ENCODE measurements at places on chromosomes 4 and X. TPM values are rescaled to one million over a fixed set of nuclear protein-coding genes. Genes with fewer than 3 reads are reported as not detected.

Gene MGARP
- total RNA-seq: 4.4 TPM

Gene SSX4B
- not detected for total RNA-seq

Gene L1CAM
- under 0.01 TPM for total RNA-seq

Gene DRD5
- total RNA-seq: not detected

Gene FRG2
- total RNA-seq: not detected

DNA sequence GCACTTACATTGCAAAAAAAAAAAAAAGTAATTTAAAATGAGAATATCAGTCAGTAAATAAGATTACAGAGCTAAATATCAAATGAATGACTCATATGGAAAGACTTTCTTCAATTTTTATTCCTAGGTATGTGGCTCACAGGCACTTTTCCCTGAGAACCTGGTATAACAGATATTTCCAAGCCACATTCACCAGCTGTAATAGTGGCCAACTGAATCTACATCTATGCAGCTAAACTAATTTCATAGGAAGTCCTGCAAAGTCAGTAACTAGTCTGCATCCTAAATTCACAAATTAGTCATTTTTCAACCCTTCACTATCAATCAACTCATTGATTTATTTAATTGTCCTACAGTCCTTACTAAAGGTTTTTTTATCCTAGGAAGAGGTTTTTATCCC is 5.6 kb downstream of the PDE5A start:
- peak overlapping the region; percentile 47 for H3K27ac ChIP-seq
- DNase-seq: peak; percentile 85
- H3K36me3 ChIP-seq: peaks cover 16% of the 10 kb centered on the region
- H3K4me1 ChIP-seq: peaks cover 34% of the 10 kb centered on the region

GRCh38 chr4:7929118-7929951 is 10.3 kb downstream of the AFAP1 start:
- H3K4me3 ChIP-seq: no peak overlapping the region
- H3K36me3 ChIP-seq: peaks cover 55% of the 10 kb centered on the region
- H3K4me1 ChIP-seq: peaks cover 58% of the 10 kb centered on the region
- H3K27me3 ChIP-seq: no peaks in the 10 kb centered on the region
- peak overlapping the region; percentile 3 for H3K27ac ChIP-seq

GRCh38 chr4:106717091-106717490 is 319.0 kb downstream of the DKK2 start:
- H3K27ac ChIP-seq: no peak overlapping the region
- no peak overlapping the region for H3K4me3 ChIP-seq
- no peaks in the 10 kb centered on the region for H3K27me3 ChIP-seq
- no peaks in the 10 kb centered on the region for H3K36me3 ChIP-seq
- DNase-seq: peak; percentile 11

DNA sequence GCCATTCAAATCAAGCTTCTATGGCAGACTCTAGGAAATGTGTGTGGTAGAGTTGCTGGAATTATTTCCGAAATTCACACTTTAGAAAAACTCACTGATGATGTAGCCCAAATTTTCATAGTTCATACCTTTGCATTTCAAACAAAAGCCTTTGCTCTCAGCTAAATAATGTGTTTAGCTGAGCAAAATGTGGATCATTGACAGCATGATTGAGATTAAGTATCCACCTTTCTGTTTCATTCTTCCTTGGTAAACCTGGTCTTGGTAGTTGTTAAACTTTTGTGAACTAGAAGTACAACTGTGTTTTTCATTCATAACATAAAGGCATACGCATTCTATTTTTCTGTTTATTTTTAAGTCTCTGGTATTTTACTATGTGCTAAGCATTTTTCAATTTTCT is 7.2 kb downstream of the PCDH7 start:
- H3K4me1 ChIP-seq: no peaks in the 10 kb centered on the region
- peaks cover 10% of the 10 kb centered on the region for H3K27me3 ChIP-seq
- H3K27ac ChIP-seq: no peak overlapping the region
- no peak overlapping the region for H3K4me3 ChIP-seq
- DNase-seq: no peak

- peak overlapping the region; percentile 89 for H3K27ac ChIP-seq
- DNase-seq: peak; percentile 97
- H3K4me1 ChIP-seq: peaks cover 21% of the 10 kb centered on the region
- H3K27me3 ChIP-seq: no peaks in the 10 kb centered on the region
Observed at GRCh38 chr4:8472689-8473197, 32.2 kb downstream of the TRMT44 start.

DNA sequence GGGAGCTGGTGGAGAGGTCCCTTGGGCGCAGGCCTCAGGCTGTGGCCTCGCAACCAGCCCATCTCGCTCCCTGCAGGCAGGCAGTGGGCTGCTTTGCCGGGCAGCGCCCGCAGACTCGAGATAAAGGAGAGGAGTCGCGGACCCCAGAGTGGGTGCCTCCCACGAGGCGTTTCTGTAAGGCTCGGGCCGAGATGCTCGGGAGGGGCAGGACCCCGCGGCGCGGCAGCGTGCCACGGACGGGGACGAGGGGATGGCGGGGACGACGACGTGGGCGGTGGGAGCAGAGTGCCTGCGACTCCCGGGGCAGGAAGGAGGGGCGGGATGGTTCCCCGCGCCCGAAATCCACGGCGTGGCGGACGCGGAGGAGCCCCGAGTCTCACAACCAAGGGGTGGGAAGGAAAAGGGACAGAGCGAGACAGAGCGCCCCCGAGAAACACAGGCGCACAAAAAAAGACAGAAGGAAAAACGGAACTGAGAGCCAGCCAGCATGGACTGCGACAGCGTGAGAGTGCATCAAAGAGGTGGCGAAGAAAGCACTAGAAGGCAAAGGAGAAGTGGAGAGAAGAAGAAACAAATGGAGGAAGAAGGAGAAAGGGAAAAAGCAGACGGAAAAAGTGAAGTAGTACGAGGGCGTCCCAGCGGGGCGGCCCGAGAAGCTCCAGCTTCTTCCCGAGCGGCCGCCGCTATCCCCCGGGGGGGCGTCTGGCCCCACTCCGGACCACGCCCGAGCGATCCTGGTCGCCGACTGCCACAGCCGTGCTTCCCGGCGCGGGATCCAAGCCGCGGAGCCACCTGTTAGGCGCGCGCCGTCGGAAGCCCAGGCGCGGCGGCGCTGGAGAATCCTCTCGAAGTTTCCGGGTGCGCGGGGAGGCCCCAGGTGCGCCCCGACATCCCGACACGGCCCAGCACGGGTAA is 1.5 kb downstream of the BEND4 start:
- no peaks in the 10 kb centered on the region for H3K4me1 ChIP-seq
- no peak overlapping the region for H3K27ac ChIP-seq
- H3K36me3 ChIP-seq: no peaks in the 10 kb centered on the region
- DNase-seq: no peak

DNA sequence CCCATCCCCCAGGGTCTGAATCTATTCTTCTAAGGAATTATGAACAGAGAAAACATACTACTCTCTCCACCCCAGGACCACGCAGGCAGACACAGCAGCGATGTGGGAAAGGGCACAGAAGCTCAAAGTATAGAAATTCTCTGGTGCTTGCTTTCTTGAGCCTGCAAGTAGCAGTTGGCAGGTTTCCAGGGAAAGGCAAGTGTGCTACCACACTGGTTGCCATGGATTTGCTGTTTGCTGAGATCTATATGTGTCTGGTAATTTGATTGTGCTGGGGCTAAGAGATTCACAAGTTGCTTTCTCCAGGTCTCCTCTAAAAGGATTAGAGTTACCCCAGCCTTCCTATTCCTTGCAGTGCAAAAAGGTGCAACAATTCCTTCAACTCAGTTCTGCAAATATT is 83.1 kb downstream of the GUCY2F start:
- H3K4me1 ChIP-seq: no peaks in the 10 kb centered on the region
- no peak overlapping the region for H3K4me3 ChIP-seq
- peaks cover 22% of the 10 kb centered on the region for H3K27me3 ChIP-seq
- DNase-seq: peak; percentile 5
- no peak overlapping the region for H3K27ac ChIP-seq

- no peak for DNase-seq
- no peaks in the 10 kb centered on the region for H3K4me1 ChIP-seq
- no peaks in the 10 kb centered on the region for H3K27me3 ChIP-seq
- no peak overlapping the region for H3K4me3 ChIP-seq
Observed at GRCh38 chr4:115152965-115153364, 39.5 kb upstream of the NDST4 start.

DNA sequence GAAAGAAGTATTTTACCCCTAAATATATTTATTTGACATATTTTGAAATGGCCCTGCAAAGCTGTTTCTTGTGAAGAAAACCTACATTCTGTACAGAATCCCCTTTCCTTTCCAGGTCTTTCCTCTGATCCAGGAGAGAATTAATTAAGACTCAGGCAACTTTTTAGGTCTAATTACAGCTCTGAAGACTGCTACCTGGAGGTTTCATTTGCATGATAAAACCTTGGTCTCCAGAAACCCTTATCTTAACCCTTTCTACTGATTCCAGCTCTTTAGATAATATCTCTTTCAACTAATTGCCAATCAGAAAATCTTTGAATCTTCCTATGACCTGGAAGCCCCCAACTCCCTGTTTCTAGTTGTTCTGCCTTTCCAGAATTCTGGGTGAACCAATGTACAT is 224.0 kb downstream of the FAM47A start:
- H3K4me1 ChIP-seq: no peaks in the 10 kb centered on the region
- no peaks in the 10 kb centered on the region for H3K27me3 ChIP-seq
- H3K27ac ChIP-seq: no peak overlapping the region
- DNase-seq: no peak
- no peaks in the 10 kb centered on the region for H3K36me3 ChIP-seq

DNA sequence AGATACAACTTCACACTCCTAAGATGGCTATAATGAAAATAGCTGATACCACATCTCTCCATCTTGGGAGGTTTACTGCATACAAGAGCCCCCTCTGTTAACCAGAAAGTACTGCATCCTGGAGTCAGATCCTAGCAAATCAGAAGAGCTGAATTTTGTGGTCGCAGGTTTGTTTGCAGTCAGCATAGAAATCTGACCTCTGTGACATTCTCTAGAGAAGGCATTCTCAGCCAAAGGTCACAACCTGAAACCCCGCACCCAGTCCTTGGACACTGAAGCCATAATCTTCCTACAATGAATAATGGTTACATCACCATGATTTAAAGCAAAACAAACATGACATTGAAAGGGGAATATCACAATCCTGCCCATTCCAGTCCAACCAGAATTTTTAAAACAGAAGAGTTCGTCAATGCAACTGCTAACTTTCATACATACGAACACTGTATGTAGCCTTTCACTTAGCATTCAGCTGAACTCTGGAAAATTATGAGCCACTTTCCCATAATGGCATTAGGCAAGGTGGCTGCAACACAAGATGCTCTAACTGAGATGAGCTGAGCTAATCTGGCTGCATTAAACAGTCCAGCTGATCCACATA is 17.6 kb downstream of the HS6ST2 start:
- no peak for DNase-seq
- no peak overlapping the region for H3K27ac ChIP-seq
- no peaks in the 10 kb centered on the region for H3K36me3 ChIP-seq
- H3K27me3 ChIP-seq: no peaks in the 10 kb centered on the region
- no peaks in the 10 kb centered on the region for H3K4me1 ChIP-seq

- no peak overlapping the region for H3K4me3 ChIP-seq
- no peaks in the 10 kb centered on the region for H3K27me3 ChIP-seq
- H3K4me1 ChIP-seq: no peaks in the 10 kb centered on the region
- DNase-seq: no peak
- no peaks in the 10 kb centered on the region for H3K36me3 ChIP-seq
Observed at GRCh38 chr4:11471618-11472017, 42.9 kb upstream of the HS3ST1 start.
